ENCODE measurements at places on chromosomes 6 and 20. TPM values are rescaled to one million over a fixed set of nuclear protein-coding genes. Genes with fewer than 3 reads are reported as not detected.

Gene CALHM5
- 12.6 TPM for total RNA-seq

Gene FAM209B
- not detected for total RNA-seq

Gene BTN1A1
- not detected for total RNA-seq

Gene PARD6B
- 0.82 TPM for total RNA-seq

Gene HAO1
- not detected for total RNA-seq

Gene LST1
- total RNA-seq: 0.32 TPM

Gene VSX1
- total RNA-seq: not detected

Gene MAP1LC3A
- total RNA-seq: 28.1 TPM

Gene POU5F1
- total RNA-seq: 0.19 TPM

Gene TBXT
- not detected for total RNA-seq

Gene SIRPB2
- total RNA-seq: 2.8 TPM

Gene NHLRC1
- 1.2 TPM for total RNA-seq

Gene IPCEF1
- 0.32 TPM for total RNA-seq

Gene RARS2
- 29.0 TPM for total RNA-seq

Gene NKX2-2
- total RNA-seq: not detected

Gene RAB32
- total RNA-seq: 70.1 TPM

Gene EPB41L1
- 3.7 TPM for total RNA-seq

Gene PCK1
- total RNA-seq: not detected

Gene ADRM1
- 104 TPM for total RNA-seq

Gene TCF15
- total RNA-seq: 3.7 TPM

Gene HLA-DQA1
- total RNA-seq: not detected

Gene HEY2
- total RNA-seq: under 0.01 TPM

Gene PTCRA
- not detected for total RNA-seq

Gene DIDO1
- 50.9 TPM for total RNA-seq

Gene BPIFB2
- not detected for total RNA-seq

Gene SNX9
- 48.8 TPM for total RNA-seq

Gene MTHFD1L
- total RNA-seq: 16.8 TPM

Gene TMC2
- not detected for total RNA-seq

Gene RBPJL
- total RNA-seq: not detected

Gene MARCKS
- total RNA-seq: 192 TPM

Gene SLC22A7
- not detected for total RNA-seq

Gene BHLHE23
- not detected for total RNA-seq

Gene CABLES2
- total RNA-seq: 0.49 TPM

Gene CGAS
- 4.3 TPM for total RNA-seq

Gene PRIM2
- 14.9 TPM for total RNA-seq

Gene KHDC1
- 0.19 TPM for total RNA-seq

Gene ENPP5
- total RNA-seq: not detected

Data from bladder microvascular endothelial cell (primary cell).